ENCODE measurements at places on chromosomes 2 and 18.
A peak's percentile ranks its signal among the peaks of the same experiment; 100 is the strongest.

GRCh38 chr2:235695602-235695895 is 201.7 kb downstream of the AGAP1 start:
- DNase-seq: no peak

GRCh38 chr18:59810183-59810582 is 89.6 kb upstream of the PMAIP1 start:
- no peak for DNase-seq

DNA sequence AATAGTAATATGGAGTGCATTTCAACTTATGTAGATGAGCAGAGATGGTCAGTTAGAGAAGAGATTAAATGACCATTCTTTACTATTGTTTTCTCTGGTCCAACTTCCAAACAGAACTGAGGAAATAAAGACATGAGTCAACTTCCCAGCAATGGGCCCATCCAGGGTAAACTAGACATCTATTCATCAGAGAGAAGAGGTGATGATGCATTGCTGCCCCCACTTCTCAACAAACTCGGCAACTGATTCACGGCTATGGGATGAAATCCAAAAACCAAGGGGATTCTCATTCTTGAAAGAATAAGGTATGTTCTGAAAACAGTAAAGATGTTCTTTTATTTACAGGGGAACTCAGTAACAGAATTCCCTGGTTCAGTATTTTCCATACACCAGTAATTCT is 190.7 kb downstream of the RDH14 start:
- DNase-seq: no peak

GRCh38 chr2:178244777-178245176 is 50.5 kb downstream of the OSBPL6 start:
- DNase-seq: no peak

- peak; percentile 3 for DNase-seq
These were observed 86.6 kb downstream of the TMEM182 start for GRCh38 chr2:102848366-102848839.

DNA sequence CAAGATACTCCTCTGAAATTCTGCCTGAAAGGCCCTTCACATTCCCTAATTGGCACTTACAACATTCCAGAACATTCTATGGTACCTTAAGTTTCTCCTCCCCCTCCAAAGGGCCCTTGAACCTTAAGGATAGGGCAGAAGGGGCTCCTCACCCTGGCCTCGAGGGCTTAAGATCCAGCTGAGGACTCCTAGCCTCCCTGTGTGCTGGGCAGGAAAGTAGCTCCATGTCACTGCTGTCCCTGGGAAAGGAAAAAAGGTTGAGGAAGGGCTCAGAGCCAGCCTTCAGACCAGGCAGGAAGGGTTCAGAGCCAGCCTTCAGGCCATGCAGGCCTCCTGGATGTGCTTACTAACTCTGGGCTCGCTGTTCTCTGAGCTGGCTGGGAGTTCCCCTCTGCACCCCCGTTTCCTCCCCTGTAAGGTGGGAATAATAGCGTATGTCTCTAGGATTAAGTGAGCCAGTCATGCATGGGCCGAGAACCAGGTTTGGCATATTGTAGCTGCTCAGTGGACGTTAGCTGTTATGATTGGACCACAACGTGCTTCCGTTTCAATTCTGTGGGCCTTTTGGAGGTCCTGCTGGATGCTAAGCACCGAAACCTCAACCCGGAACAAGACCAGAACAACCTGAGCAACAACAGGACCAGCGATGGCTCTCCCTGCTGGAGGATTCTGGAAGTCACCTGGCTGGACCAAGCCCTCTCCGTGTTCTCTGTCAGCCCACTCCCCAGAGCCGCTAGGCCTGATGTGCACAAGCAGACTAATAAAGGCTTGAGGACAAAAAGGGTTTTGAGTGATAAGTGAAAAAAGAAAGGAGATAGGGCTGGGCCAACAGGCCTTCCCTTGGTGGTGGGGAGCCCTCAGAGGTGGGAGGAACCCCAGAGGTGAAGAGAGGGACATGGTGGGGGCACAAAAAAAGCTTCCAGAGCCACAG is 1.0 kb upstream of the B3GNT7 start:
- DNase-seq: no peak

DNA sequence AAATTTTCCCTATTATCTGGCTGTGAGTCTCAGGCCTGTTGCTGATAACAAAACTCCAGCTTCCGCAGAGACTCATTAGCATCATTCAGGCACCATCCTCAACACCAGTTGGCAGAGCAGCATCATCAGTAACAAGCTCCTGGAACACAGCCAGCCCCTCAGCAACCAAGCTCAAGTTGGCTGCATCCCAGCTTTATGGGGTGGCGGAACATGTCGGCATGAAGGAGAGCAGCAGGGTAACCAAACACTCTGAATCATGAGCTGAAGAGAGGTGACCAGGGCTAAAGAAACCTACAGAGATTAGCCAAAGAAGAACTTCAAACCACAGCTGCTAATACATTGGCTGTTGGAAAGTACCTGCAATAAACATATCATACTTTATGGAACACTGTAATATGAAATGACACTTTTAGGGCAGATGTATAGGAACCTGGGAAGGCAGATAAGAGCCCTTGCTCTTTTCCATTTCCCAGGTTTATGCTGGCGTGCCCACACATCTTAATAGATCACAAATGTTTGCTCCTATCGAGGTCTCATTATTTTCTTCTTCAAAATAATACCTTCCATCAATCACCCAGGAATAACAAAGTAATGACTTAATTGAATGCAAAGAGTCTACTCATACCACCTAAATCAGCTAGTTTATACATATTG is 63.8 kb downstream of the PDE11A start:
- DNase-seq: no peak

DNA sequence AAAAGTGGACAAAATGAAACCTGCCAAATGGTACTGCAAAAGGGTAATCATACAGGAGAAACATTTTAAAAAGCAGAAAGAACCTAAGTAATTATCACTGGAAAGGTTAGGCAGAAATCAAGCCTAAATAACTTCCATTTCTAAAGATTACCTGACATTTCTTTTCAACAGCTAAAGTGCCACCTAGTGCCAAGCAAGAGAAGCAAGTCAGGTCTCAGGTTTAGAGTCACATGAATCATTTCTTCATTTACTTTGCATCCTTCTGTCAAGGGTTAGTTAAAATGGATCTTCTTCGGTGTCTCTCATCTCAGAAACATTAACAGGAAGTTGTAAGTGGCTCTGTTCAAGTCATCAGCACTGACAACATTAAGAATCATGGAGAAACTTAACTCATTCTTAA is 90.3 kb downstream of the AKAIN1 start:
- no peak for DNase-seq

DNA sequence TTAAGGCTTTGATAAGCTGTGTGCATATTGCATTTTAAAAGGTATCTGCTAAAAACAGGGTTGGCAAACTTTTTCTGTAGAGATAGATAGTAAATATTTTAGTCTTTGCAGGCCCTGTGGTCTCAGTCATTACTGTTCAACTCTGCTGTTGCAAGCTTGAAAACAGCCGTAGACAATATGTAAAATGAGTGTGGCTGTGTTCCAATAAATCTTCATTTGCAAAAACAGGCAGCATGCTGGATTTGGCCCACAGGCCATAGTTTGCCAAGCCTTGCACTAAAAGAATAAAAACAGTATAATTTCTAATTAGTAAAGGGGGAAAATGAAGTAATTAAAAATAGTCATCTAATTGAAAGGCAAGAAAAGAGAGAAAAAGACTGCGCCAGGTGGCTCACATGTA is 35.3 kb downstream of the GCKR start:
- DNase-seq: no peak

- DNase-seq: no peak
These were observed 360.0 kb upstream of the RAB6C start for GRCh38 chr2:129619471-129619870.

GRCh38 chr2:3105814-3106569 is 271.6 kb downstream of the EIPR1 start:
- DNase-seq: no peak

DNA sequence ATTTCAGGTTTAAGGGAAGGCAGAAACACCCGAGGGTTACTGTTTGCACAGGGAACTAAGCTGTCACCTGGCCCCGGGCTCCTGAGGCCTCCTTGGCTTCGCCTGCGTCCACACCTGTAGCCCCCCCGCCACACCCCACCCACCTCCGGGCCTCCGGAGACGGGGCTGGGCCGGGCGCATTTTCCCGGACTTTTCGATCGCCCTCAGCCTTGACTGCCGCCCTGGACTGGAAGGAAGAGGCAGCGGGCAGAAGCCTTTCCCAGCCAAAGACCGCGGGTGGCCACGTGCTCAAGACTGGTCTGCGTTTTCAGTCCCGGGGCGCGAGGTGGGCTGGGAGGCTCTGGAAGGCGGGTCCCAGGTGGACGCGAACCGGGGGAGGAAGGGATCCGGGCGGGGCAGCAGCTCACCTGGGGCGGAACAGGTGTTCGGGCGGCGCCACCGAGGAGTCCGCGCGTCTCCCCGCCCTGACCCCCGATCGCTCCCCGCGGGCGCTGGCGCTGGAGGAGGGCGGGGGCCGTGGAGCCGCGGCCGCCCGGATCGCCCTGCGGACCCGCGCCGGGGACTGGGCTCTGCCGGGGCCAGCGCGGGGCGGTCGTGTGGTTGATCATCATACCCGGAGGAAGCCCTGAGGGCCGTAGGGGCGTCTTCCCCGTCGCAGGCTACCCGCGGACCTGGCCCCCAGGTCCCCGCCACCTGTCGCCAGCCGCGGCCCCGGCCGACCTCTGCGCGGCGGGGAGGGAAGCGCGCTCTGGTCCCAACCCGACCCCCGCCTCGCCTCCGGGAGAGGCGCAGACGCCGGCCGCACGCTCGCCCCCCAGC is 3.2 kb downstream of the ID2 start:
- peak; percentile 49 for DNase-seq

DNA sequence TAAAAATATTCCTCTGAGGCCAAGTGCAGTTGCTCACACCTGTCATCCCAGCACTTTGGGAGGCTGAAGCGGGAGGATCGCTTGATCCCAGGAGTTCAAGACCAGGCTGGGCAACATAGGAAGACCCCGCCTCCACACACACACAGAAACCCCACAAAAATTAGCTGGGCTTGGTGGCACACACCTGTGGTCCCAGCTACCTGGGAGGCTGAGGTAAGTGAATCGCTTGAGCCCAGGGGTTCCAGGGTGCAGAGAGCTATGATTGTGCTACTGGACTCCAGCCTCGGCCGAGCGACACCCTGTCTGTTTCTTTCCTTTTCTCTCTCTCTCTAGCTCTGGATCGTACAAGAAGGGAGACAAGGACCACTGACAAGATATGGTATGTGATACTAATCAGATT is 1.8 kb upstream of the XRCC5 start:
- no peak for DNase-seq

DNA sequence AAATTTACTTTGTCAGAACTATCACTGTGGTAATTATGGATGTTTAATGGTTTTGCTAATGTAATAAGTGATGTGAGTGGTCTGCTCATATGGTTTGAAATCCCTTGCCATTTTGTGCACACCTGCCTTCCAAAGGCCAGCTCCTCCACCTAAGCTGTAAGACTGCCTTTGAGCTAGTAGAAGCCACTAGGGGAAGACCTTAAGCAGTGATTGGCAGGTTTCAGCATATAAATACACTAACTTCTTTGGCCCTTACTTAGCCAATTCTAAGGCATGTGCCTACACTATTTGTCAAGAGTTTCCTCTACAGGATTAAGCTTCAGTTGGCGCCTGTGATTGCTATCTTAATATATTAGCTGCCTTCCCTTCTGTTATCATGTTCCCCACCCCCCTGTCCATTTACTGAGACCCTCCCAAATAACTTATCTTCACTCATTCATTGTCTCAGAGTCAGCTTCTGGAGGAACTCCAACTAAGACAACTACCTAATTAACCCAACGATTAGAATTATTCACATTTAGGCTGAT is 141.1 kb downstream of the MBD5 start:
- no peak for DNase-seq

DNA sequence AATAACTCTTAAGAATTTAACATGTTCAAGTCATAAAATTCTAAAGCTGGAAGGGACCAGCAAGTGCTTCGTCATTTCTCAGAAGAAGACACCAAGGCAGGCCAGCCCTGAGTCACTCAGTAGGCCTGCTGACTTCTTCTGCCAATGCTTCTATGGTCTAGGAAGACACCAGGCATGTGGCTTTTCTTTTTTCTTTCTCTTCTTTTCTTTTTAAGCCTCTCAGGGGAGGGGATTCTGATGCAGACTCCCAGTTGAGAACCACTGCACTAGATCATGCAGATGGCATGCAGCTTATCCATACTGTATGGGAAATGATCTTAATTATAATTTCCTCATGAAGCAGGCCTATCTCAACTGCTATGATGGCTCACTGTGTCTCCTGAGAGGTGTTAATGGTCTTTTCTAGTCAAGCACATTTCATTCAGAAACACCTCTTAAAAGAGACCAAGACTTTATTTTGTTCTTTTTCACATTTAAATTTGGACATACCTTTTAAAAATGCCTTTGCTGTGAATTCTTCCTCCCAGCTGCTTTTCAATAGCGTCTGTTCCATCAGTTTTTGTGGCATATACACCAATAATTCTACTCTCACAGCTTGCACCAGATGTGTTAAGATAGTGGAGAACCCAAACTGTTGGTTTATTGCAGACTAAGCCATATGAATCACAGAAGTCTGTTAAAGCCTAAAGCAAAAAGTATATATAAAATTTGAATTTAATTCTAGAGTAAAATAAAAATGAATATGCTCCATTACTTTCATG is 11.3 kb downstream of the KCTD18 start:
- DNase-seq: no peak

DNA sequence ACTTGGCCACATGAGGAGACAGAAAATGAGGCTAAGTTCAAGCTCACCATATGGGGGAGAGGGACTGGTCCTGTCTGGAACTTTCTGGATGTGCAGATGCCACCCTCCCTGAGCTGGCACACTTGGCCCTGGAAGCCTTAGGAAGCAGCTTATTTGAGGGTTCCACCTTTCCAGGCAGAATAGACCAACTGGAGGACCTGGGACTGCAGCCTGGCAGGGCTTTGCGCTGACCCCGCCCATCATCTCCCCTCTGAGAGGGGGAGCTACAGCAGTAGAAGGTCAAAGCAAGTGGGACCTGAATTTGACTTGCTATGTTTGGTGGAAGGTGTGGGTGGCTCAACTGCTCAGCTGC is 39.5 kb downstream of the TMEM17 start:
- no peak for DNase-seq

DNA sequence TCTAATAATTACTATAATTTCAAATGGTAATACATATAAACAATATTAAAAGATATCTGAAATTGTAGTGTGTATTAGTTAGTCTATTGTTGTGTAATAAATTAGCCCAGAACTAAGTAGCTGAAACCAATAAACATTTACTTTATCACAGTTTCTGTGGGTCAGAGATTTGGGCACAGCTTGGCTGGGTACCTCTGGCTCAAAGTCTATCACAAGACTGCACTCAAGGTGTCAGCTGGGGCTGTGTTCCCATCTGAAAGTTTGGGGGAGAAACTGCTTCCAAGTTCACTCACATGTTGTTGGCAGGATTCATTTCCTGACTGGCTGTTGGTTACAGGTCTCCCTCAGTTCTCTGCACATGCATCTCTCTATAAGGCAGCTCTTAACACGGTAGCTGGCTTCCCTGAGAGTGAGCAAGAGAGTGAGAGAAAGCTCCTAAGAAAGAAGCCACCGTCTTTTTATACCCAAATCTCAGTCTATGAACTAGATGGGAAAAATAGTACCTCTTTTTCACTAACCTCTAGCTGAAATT is 25.6 kb upstream of the WIPF1 start:
- DNase-seq: no peak

GRCh38 chr2:200765995-200766660 is 45.6 kb upstream of the BZW1 start:
- DNase-seq: no peak
